ENCODE measurements at places on chromosomes 16 and 17.

GRCh38 chr16:53600126-53600525 lies 97.1 kb upstream of the AKTIP start:
- DNase-seq = no peak

DNA sequence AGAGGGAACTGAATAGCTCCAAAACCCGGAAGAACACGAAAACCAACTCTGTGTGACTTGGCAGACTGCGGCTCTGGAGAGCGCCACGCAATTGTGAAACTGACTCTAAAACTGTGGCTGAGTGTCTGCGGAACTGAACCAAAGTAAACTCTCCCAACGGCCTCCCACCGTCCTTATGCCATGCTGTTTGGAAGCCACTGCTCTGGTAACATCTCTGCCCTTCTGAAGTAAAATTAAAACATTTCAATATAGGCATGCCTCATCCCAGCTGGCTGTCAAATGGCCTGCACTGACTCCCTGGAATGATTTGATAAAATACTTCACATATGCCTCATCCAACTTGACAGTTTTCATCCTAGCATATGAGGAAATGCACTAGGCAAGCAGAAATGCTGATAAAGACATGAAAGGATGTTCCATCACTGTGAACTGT lies 70.2 kb downstream of the PARN start:
- no peak for DNase-seq

- peak; percentile 22 for DNase-seq
Observed at GRCh38 chr17:17840751-17841591, 4.2 kb upstream of the SREBF1 start.

DNA sequence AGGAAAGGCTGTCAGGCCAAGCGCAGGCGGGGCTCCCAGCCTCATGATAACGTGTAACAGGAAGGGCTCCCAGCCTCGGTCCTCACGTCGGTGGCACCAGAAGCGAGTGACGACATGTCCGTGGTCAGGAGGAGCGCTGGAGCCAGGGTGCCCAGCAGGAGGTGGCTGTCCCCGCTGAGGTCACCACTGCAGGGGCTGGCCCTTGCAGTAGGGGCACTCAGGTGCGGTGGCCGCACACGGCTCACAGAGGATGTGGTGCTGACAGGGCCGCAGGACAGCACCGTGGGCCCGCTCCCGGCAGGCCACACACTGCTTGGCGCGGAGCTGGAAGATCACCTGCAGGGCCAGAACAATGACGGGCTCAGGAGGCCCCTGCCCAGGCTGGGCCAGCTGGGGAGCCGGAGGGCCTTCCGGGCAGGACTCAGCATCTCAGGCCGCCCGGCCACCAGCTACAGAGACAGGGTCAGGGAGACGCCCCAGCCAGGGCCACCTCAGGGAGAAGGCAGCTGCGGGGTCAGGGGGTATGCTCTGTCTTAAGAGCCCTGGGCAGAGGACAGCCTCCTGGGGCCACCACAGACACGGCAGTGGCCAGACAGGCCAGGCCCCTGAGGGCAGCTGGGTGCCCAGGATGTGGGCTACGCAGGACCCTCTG lies 14.5 kb downstream of the GNPTG start:
- DNase-seq = no peak

- DNase-seq = no peak
Observed at GRCh38 chr17:76239538-76240274, 587 bp downstream of the RNF157 start.

DNA sequence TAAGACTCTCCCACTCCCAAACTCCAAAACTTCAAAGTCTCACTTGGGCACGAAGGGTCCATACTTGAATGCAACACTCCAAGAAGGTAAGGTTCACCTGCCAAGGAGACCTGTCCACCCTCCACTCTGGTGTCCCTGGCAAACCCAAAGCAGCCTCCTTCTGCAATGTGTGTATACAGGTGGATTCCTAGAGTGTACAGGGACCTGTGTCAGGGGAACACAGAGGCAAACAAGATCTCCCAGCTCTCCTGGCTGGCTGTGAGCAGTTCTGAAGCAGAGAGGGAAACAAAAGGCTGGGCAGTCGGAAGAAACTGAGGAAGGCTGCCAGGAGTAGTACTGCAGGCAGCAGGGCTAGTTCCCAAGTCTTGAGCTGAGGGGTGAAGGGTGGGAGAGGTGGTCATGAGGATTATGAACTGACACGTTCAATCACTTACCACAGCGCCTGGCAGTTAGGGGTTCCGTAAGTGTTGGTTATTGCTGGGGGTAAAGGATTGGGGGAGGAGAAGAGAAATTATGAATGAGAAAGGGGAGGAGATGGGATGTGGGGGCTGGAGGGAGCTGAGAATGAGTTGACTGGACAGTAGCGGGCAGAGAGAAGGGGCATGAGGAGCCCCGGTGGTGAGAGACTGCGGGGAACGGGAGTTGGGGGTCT lies 795 bp downstream of the KCTD13 start:
- no peak for DNase-seq

DNA sequence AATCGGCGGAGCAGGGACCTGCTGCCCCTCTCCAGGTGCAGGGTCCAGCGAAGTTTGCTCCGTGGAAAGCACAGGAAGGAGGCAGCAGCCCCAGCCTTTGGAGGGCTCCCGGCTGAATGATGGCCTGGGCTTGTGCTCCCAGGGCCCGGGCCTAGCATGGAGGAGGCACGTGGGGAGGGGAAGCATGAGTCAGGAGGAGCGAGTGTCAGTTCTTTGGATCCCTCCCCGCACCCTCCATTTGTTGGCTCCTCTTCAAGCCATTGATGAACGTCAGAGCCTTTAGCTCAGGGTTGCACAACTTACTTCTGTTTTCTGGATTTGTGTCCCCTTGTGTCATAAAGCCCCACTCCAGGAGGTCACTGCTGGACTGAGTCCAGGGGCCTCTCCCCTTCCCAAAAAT lies 25.8 kb downstream of the TTYH2 start:
- DNase-seq = no peak

GRCh38 chr16:81273223-81273950 lies 34.9 kb downstream of the BCO1 start:
- no peak for DNase-seq

DNA sequence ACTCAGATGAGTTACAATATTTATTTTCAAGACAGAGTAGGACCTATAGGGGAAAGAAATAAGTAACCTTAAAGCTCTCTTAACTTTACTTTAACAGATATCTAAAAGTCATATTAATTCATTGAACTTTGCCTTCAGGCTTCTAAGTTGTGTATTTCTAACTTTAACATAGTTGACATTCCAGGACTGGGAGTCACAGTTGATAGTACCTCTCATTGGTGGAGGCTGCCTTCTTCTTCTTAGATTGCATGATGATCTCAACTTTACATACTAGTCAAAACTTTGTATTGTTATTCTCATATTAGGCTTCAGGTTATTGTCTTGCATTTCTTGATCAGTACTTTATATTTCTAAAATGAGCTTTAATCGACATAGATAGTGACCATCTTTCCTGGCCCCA lies 350.1 kb upstream of the KIF2B start:
- no peak for DNase-seq

DNA sequence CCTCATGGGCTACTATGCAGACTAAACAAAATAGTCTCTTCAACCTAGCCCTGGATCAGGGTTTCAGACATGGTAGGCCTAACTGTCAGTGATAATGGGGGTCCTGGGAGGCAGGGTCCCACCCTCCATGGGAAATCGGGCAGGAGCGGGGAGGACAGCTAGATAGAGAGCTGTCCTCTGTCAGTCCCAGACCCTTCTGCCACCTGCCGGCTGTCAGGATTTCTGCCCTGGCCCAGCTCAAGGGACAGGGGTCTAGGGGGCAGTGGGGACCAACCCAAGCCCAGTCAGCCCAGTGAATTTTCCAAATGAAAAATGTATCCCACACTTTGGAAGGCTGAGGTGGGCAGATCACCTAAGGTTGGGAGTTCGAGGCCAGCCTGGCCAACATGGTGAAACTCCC lies 5.3 kb downstream of the CA7 start:
- no peak for DNase-seq

GRCh38 chr16:22743401-22743800 lies 70.6 kb upstream of the HS3ST2 start:
- no peak for DNase-seq

DNA sequence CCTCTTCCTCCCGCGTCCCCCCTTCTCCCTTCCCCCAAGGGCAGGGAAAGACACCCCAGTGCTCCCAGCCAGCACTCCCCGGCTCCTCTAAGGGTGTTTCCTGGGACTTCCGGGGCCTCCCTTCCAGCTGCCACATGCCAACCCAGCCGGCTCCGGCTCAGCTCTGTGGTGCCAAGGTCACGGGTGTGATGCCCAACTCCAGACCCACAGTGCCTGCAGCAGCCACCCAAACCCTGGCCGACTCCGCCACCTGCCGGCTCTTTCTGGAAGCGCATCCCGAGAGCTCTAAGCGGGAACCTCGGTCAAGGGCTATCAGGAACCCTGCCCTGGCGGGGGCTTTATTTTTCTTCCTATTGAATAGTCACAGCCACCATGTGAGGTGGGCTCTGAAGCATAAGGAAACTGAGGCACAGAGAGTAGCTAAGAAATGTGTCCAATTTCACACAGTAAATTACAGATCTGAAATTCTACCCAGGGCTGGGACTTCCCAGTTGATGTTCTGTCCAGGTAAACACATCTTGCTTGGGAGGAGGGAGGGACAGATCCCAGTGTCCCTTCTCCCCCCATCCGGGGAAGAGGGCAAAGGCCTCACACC lies 3.3 kb upstream of the PPP1R1B start:
- DNase-seq = peak; percentile 93

DNA sequence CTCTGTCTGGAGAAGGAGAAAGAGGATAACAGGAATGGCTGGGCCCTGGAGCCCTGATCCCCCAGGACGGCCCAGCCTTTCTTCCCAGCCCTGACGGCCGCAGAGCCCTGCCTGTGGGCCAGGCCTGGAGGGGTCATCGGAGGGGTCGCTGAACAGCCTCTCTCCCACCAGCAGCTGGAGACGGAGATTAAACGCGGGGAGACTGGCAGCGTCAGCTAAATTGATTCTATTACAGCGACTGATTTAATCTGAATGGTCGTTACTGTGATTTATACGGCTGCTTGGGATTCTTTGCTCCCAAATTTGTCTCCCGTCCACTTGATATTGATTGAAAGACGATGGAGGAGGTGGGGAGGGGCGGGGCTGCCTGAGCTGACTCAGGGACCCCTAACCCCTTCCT lies 7.1 kb upstream of the CDH15 start:
- DNase-seq = no peak

DNA sequence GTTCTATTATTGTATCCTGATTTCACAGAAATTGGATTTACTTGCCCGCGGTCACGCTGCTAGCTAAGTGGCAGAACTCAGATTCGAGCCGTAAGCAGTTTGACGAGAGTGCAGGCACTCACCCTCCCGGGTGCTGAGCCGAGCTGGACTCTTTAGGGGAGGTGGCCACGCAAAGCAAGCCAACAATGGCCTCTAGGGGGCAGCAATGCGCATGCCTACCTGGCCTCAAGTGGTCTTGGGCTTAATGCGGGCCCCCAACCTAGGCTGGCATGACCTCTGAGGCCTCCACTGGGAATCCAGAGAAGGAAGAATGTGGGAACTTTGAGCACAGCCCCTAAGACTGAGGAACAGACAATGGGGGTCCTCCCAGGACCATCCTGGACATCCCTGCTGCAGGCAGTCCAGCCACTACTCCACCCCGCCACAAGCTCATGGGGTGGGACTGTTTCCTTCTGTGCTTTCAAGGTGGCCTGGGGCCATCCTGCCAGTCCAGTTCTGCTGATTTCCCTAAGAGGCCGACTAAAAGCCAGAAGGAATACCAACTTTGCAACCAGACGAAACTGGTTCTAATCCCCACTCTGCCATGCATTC lies 276.5 kb downstream of the XYLT1 start:
- peak; percentile 72 for DNase-seq

DNA sequence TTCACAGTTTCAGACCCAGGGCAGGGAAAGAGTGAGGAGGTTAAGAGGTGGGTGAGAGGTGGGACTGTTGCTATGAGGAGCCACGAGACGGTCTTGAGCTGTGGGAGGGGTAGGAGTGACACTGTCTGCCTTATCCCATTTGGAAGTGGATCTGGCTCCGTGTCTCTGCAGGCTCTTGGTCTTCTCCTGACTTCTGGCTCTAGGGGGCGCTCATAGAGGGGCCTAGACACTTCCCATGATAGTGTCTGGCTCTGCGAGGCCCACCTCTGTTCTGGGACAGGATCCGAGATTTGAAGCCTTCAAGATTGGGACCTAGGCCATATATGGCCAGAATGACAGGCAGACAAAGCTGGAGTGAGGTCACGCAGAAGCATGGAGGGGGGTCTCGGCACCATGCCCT lies 204.5 kb downstream of the GSG1L start:
- DNase-seq = no peak

DNA sequence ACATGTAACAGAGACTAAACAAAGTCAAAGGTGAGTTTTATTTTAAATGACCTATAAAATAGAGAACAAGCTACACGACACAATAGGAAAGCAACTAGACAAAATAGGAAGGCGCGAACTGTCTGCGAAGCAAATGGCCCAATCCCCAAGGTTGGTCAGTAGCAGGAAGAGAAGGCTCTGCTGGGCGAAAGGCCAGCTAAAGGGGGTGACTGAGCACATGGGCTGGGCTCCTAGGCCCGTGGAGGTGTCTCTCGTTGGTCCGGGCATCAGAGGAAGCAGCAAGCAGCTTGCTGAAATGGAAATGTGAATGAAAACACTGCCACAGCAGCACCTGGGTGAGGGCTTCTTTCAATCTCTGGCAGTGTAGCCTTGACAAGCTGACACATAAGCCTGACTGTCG lies 129.4 kb downstream of the ZNF778 start:
- no peak for DNase-seq

GRCh38 chr17:33686171-33686570 lies 393.1 kb upstream of the ASIC2 start:
- peak; percentile 35 for DNase-seq

DNA sequence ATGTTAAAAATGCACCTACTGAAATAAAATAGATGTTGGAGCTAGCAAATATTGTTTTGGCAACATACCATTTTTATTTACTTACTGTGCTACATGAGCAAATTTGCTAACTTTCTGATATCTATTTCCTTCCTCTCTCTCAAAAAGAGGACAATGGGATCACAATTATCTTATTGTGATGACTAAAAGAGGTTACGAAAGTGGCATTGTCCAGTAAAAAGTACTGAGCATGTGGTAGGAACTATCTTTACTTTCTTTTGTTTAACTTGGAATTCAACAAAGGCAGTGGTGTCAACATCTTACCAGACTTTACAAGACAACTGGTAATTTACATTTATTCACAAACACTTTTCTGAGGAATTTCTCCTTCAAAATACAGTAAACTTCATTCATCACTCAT lies 1542.6 kb upstream of the CDH8 start:
- no peak for DNase-seq

Measured in activated naive CD4-positive, alpha-beta T cell treated with anti-CD3 and anti-CD28 coated beads for 36 hours (primary cell).